NCI-H2107 (cell line): ENCODE measurements at places on chromosomes 6 and 20.
A peak's percentile ranks its signal among the peaks of the same experiment; 100 is the strongest.

GRCh38 chr6:167200806-167201205 lies 43.0 kb upstream of the GPR31 start:
- no peak for DNase-seq

- peak; percentile 69 for DNase-seq
Measured at GRCh38 chr20:10090588-10091166, 55.9 kb downstream of the ANKEF1 start.

GRCh38 chr6:88548891-88549505 lies 382.9 kb upstream of the CNR1 start:
- DNase-seq, result no peak

GRCh38 chr6:149150301-149150700 lies 167.2 kb upstream of the TAB2 start:
- no peak for DNase-seq

DNA sequence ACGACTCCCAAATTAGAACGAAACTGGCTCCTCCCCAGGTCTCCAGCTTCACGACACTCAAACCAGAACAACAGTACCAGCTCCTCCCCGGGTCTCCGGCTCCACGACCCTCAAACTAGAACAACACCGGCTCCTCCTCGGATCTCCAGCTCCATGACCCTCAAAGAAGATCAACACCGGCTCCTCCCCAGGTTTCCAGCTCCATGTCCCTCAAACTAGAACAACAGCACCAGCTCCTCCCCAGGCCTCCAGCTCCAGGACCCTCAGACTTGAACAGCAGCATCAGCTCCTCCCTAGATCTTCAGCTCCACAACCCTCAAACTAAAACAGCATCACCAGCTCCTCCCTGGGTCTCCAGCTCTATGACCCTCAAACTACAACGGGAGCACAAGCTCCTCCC lies 13.8 kb downstream of the ULBP3 start:
- DNase-seq, result no peak

DNA sequence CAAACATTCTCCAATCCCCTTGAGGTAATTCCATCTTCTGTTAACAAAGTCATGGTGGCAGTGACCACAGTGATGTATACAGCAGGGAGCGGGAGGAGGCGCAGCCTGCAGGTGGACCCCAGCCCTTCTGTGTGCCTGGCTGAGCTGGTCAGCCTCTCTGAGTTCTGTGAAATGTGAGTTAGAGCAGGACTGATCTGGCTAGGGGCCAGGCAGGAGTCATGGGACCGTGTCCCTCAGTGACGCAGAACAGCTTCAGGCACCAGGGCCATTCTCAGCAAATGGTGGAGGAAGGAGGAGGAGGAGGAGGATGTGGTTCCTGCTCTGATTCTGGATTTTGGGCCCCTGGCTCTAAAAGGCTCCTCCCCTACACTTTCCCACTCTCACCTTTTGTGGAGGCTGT lies 6.9 kb downstream of the PHACTR3 start:
- DNase-seq, result no peak

GRCh38 chr20:38873050-38873581 lies 53.1 kb upstream of the FAM83D start:
- no peak for DNase-seq

- no peak for DNase-seq
Measured at GRCh38 chr6:108562503-108562993, 1.8 kb downstream of the FOXO3 start.

GRCh38 chr6:33057222-33058150 lies 16.0 kb downstream of the HLA-DPA1 start:
- no peak for DNase-seq

- DNase-seq, result no peak
Measured at GRCh38 chr20:22583773-22584521, 425 bp downstream of the FOXA2 start.

DNA sequence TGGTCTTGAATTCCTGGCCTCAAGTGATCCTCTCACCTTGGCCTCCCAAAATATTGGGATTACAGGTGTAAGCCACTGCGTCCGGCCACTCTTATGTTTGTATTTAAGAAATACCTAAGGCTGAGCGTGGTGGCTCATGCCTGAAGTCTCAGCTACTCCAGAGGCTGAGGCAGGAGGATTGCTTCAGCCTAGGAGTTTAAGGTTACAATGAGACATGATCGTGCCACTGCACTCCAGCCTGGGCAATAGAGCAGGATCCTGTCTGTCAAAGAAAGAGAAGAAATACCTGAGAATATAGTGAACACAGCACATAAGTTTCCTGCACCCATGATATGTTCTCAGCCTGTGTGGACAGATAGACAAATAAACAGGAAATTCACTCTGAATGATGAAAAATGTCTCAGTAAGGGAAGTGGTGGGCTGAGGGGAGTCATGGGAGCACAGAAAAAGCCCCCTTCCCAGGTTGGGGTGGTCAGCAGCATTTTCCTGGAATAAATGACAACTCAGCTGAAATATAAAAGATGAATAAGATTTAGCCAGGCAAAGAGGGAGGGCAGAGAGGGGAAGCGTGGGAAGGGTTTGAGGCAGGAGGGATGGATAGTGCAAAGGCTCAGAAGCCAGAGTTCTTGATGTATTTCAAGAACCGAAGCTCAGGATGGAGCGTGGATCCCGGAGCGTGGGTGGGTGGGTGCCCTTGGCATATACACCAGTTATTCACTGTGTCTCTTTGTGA lies 13.8 kb upstream of the MMP9 start:
- DNase-seq, result no peak
